ENCODE measurements at places on chromosomes 3 and 15.

DNA sequence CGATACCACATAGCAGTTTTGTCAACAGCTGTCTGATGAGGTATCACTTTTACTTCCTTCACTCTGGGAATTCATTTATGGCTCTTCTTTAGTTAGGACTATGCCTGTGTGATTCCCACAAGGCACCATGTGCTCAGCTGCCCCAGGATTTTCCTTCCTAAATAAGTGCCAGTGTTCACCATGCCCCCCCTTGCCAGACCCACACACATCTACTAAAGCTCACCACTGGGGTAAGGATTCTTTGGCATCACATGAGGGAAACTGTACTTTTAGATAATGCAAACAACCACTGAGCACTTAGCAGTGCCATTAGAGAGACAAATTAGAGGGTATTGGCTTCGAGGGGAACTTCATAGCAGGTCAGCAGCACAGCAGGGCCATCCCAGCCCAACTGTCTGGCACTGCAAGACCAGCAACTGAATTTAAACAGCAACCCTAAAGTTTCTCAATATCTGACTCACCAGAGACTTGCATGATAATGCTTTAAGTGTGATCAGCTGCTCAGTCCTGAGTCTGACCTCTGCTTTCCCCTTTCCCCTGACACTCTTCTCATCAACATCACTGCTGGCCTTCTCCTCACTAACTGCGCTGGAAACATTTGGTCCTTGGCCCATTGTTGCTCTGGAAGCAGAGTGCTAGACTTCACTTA lies 114.3 kb downstream of the STAC start:
- no peak for DNase-seq

- DNase-seq = no peak
These were observed 9.3 kb downstream of the EIF2B5 start for GRCh38 chr3:184144505-184144904.

- DNase-seq = no peak
These were observed 197.9 kb downstream of the TPRG1 start for GRCh38 chr3:189369636-189370035.

GRCh38 chr15:31065824-31066223 lies 35.7 kb downstream of the TRPM1 start:
- no peak for DNase-seq

DNA sequence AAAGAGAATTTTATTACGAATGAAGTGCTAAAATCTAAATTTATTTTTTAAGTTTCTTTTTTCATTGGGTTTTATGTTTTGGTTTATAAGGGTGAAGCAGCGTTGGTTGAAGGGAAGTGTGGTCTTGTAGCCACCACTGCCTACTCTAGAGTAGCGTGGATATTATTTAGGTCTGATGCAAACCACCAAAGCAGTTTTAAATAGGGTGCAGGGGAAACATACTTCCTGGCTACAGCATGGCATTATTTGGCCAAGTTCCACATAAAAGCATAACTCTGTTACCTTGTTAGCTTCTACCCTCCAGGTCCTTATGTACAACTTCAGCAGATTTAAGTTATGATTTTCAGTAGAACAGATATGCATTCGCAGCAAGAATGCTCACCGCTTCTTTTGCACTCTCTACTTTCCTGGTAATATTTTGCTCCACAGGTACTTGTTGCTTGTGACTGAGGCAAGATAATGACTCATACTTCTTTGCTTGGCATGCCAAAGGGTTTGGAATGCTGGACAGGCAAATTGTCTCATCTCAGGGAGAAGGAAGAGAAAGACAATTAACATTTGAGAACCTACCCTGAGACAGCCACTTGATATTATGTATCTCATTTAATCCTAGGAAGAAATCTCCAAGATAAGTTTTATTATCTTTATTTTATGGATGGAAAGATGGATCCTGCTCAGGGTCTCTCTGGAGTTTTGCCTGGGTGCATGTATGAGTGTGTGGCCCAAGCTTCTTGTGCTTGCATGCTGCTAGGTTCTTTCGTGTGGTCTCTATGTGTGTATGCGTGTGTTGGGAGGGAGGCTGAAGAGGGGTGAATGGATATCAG lies 5.4 kb downstream of the TGFBR2 start:
- DNase-seq = no peak

- no peak for DNase-seq
These were observed 27.6 kb upstream of the CXCR6 start for GRCh38 chr3:45915518-45916231.

- no peak for DNase-seq
These were observed 59.6 kb upstream of the TSC22D2 start for GRCh38 chr3:150348500-150348899.

DNA sequence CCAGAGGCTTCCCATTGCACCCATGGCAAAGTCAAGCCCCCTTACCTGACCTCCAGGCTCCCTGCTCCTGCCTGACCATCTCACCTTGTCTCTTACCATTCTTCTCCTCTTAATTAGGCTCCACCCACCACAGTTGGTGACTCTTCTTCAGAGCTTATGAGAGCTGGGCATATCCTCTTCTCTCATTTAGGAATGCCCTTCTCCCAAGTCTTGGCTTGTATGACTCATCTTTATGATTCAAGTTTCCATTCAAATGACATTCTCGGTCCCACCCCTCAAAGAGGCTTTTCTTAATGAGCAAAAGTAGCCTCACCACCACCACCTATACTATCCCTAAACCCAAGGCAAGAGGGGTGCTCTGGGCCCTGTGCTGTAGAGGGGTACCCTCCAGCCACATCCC lies 55.3 kb upstream of the NUDT16 start:
- DNase-seq = no peak

- DNase-seq = no peak
These were observed 36.5 kb upstream of the NPHP3 start for GRCh38 chr3:132758740-132759139.

DNA sequence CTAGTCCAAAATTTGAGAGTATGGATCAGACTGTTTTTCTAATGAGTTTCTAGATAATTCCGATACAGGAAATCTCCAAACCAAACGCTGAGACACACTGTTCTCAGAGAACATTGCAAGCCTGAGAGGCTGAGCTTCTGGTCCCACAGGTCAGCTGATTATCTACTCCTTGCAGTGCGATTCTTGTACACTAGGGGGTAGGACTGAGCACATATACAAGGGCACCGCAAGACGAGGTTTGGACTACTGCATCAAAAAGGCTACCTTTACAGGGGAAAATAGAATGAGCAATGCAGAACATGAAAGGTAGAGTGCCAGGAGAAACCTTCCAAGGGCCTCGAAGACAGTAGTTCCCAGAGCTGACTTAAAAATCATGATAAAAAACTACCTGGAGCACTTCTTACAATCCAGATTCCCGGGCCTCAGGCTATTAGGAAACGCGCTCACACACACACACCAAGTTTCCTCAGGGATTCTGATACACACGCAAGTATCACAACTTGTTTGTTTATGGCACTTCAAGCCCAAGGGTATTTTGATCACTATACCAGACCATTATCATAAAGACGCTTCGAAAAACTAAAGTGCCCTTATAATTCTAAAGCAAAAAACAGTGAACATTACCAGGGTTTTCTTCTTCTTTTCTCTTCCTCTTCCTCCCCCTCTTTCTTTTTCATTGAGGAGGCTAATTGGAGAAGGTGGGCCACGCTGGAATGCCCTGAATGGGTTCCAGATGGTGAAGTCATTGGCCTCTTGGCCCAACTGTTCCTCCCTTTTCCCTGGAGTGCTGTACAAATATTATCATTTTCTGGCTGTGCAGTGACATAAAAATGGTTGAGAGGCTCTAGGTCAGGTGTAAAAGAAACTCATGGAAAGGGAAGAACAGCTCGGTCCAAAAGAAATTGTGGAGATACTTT lies 61.8 kb downstream of the SLC12A8 start:
- peak; percentile 6 for DNase-seq

- no peak for DNase-seq
These were observed 20.1 kb upstream of the TGFBR2 start for GRCh38 chr3:30586096-30586805.

- DNase-seq = no peak
These were observed 251.0 kb downstream of the FAM43A start for GRCh38 chr3:194936659-194937058.

GRCh38 chr3:141384157-141384556 lies 15.9 kb downstream of the ZBTB38 start:
- no peak for DNase-seq

Measured in NCI-H1105 treated with DMSO at 0.1 percent for 48 hours (cell line).